ENCODE measurements at places on chromosomes 12 and 14.

DNA sequence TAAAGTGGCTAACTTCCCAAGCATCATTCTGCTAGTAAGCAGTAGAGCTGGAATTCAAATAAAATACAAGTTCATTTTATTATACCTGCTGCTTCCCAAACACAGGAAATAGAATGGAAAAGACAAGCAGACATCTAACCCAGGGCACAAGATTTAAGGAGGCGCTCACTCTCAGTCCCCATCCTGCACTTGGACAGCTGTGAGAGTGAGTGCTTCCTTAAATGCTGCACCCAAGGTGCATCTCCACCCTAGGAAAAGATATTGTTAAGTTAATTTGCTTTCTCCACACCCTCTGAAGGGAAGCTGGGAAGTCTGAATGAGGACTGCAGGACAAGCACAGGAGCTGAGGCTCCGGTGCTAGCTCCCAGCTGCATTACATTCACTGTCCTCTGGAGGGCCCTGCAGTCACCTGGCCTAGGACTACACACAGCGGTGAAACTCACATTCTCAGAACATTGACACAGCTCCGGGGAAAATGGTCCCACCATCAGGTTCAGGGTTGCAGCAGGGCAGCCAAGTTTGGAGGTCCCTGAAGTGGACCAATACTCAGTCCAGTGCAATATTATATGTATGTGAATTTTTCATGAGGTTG, 14.2 kb downstream of the HEBP1 start:
- DNase-seq = no peak

DNA sequence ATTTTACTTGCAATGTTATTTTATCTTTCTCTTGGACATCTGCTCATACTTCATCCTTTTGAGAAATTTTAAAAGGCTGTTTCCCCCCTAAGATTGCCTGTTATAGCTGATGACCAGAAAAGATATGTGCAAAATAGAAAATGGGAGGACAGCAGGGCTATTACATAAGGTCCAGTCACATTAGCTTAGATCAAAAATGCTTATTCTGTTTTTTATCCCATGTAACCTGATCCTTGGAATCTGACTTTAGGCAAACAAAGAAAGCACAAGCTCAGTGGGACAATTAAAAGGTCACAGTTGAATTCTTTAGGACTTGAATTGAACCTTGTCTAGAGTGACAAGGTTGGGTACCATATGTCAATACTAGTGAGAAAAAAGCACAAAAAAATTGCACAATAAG, 65.1 kb upstream of the TRHDE start:
- no peak for DNase-seq

GRCh38 chr14:62209287-62209899, 447.2 kb downstream of the SNAPC1 start:
- no peak for DNase-seq

GRCh38 chr14:74917646-74918081, 5.4 kb downstream of the RPS6KL1 start:
- peak; percentile 84 for DNase-seq

DNA sequence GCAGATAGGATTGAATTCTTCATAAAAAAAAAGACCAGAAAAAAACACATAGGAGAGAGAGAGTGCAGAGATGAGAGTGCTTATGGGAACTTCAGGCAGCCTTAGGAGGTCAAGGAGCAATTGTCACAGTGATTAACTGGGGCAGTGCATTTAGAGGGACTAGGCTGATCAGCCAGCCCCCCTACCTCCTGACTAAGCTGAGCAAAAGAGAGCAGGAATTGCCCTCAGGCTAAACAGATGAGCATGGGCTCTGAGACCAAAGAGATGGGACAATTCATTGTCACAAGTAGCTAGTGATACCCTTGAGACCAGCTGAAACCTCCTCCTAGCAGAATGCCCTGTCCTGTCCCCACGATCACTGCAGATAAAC, 124.0 kb downstream of the BTG1 start:
- no peak for DNase-seq

DNA sequence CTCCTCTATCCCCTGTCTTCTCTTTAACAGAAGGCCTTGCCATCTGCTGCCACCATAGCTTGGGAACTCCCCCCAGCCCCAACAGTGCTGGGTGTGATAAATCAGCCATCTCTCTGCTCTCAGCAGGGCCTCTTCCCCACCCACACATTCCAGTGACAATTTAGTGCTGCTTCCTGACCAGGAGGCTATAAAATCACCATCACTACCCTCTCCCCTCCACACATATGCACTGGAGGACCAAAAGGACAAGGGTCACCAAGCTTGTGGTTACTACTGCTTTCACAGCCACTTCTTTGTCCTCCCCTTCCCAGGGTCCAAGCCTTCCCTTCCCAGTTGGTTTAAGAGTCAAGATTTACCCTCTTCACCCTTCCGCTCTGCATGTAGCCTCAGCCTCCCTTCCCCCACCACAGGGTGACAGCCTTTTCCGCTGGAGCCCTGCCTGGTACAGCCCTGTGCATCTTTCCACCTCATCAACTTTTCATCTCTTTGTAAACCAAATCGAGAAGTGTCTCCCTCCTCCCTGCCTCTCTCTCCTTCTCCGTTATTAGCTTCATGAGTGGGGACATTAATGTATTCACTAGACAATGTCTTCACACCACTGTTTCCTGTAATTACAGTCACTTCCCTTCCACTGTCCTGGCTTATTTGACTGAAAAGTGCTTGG, 9.4 kb downstream of the PSMB5 start:
- DNase-seq = no peak

GRCh38 chr14:71070169-71070568, 162.9 kb downstream of the PCNX1 start:
- no peak for DNase-seq

DNA sequence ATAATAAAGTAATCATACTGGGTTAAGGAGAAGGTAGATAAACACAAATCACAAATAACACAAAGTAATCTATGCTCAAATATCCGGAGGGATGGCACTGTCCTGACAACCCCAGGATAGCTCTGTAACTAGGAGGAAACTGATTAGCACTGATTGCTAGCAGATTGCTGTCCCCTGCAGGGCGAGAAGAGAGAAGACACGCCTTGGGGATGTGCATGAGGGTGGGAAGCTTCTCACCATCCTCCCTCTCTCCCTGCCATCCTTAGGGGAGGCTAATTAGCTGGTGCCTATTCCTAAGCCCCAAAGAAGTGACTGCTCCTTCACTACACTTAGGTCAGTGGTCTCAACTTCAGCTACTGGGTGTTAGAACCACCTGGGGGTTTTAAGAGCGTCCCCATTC, 27.0 kb upstream of the TMEM260 start:
- no peak for DNase-seq

DNA sequence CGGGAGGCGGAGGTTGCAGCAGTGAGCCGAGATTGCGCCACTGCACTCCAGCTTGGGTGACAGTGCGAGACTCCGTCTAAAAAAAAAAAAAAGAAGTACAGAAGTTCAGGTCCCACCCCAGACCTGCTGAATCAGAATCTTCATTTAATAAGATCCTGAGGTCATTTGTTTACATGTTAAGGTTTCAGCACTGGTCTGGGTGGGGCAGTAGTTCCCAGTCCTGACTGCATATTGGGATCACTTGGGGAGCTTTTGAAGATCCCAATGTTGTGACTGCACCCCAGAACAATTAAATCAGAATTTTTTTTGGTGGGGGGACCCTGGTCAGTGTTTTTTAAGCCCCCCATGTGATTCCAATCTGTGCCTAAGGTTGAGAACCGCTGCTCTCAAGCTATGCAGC, 11.7 kb upstream of the COL2A1 start:
- no peak for DNase-seq

- no peak for DNase-seq
Observed at GRCh38 chr14:31106768-31107167, 80.6 kb upstream of the STRN3 start.

GRCh38 chr12:11836282-11837151, 187.0 kb downstream of the ETV6 start:
- peak; percentile 83 for DNase-seq

DNA sequence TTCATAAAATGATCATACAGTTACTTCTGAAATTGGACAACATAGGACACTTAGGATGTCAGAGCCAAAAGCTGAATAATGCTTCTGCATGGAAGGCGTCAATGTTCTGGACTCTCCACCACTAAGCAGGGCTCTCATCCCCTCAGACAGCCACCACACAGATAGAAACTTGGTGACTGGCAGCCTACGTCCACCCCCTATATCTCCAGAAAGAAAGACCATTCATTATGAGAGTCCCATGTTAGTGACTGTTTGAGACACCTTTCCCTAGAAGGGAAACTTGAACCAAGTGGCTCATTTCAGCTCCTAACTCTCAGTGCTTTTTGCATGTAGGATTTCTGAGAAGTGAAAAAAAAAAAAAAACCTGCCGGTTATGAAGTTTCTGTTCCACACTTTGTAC, 251.0 kb upstream of the FKBP4 start:
- DNase-seq = no peak

GRCh38 chr14:99374964-99375363, 103.0 kb upstream of the BCL11B start:
- DNase-seq = no peak

- DNase-seq = no peak
Observed at GRCh38 chr12:125633686-125634085, 568.5 kb downstream of the AACS start.

- no peak for DNase-seq
Observed at GRCh38 chr14:102793531-102794328, 16.5 kb downstream of the TRAF3 start.

DNA sequence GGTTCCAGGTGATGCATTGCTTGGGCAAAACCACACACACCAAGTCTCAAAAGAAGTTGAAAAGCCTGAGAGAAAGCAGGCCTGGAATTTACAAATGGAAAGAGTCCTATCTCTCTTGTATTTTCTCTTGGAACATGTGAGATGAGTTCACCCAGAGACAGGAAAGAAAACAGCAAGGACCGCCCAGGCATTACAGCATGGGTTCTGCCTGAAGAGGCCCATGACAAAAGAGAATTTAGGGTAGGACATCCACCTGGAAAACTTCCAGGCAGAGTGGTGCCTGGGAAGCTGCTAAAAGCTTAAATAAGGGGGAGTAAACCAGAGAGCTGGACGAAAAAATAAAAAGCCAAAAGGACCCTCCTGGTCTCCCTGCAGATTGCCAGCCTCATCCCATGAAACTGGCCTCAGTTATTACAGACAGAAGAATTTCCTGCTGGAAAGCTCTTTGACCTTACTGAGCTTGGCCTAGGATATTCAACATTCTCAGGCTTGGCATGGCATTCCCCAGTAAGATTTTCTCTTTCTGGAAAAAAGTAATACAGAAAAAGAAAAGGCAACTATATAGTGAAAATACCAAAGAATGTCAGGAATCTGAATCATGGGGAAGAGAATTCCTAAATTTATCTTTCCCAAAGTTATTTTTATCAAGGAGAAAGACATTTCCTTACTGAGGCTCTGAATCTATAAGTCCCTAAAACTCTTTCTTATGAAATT, 121.3 kb upstream of the NUDT4 start:
- no peak for DNase-seq

GRCh38 chr12:48716168-48716492, 377 bp downstream of the CCNT1 start:
- no peak for DNase-seq

DNA sequence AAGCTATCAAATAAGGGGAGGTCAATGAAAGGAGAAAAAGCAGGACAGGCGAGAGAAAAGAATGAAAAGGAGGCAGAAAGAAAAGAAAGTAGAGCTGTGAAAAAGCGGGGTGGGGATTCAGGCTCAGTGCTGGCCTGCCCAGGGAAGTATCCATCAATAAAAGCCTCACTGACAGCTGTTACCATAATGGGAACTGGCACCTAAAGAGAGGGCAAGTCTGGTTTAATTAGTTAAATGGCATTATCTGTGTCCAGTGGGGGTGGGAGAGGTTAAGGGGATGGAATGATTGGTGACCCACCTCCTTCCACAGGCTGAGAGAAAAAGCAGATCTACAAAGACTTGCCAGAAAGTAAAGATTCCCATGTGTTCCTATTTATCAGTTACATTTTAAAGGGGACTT, 7.4 kb downstream of the SALL2 start:
- no peak for DNase-seq
